Fibroblast of the aortic adventitia (primary cell): ENCODE measurements at places on chromosomes 12 and 14. TPM values are rescaled to one million over a fixed set of nuclear protein-coding genes. Genes with fewer than 3 reads are reported as not detected.
A peak's percentile ranks its signal among the peaks of the same experiment; 100 is the strongest.

The DBX2 gene
- total RNA-seq = 0.08 and 0.72 TPM in 2 replicates

The ALX1 gene
- 0.63 and 1.2 TPM in 2 replicates for total RNA-seq

The SLC6A15 gene
- 8.9 and 53.3 TPM in 2 replicates for total RNA-seq

The DIO2 gene
- 0.74 and 66.0 TPM in 2 replicates for total RNA-seq

The NAV3 gene
- total RNA-seq = 83.1 and 121 TPM in 2 replicates

The P2RX2 gene
- not detected in 2 replicates for total RNA-seq

The PPM1H gene
- 0.98 and 1.3 TPM in 2 replicates for total RNA-seq

The AMN gene
- not detected in 2 replicates for total RNA-seq

- no peak for DNase-seq
These were observed 151.4 kb upstream of the AVPR1A start for GRCh38 chr12:63302269-63302940.

DNA sequence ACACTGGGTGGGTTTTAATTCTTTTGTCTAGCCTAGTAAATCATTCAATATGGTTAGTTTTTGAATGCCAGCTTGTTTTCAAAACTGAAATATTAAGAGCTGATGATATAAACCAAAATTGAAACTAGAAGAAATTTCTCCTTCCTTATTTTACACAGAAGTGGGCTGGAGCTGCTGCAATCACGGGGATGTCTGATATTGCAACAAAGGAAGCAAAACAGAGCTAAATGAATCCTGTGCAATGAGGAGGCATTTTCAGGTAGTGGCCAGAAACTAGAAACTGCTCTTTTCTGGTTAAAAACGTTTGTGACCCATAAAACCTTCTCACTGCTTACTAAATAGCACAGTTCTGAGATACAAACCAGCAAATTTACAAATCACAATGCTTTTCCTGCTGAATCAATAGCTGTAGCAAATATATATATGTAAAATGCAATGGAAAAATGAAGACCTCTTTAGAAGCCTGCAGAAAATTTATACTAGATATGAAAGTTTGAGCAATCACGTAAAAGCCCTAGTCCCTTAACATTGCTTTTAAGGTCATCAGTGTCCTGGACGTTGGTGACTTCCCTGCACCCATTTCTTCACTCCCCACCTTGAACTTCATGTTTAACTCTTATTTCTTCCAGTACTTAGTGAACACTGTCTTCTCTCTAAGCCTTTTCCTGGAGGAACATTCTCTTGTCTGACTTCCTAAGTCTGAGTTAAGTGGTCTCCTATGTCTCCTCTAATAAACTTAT lies 15.9 kb upstream of the LRRK2 start:
- DNase-seq = no peak

DNA sequence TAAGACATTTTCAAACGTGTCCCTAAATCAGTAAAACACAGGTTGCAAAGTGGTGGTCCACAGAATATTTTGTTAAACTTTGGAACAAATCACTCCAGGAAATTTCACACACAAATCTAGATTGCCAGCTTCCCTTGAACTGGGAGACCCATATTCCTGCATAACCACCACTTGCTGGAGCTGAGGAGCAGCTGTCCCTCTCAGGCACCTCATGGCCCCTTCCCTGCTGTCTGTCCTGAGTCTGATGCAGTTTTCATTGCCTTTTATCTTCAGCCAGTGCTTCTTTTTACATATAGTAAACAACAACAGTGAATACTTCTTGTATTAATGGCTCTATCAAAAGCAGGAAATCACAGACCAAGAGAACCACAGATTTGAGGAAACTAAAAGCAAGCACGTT lies 289.3 kb downstream of the MED13L start:
- no peak for DNase-seq

DNA sequence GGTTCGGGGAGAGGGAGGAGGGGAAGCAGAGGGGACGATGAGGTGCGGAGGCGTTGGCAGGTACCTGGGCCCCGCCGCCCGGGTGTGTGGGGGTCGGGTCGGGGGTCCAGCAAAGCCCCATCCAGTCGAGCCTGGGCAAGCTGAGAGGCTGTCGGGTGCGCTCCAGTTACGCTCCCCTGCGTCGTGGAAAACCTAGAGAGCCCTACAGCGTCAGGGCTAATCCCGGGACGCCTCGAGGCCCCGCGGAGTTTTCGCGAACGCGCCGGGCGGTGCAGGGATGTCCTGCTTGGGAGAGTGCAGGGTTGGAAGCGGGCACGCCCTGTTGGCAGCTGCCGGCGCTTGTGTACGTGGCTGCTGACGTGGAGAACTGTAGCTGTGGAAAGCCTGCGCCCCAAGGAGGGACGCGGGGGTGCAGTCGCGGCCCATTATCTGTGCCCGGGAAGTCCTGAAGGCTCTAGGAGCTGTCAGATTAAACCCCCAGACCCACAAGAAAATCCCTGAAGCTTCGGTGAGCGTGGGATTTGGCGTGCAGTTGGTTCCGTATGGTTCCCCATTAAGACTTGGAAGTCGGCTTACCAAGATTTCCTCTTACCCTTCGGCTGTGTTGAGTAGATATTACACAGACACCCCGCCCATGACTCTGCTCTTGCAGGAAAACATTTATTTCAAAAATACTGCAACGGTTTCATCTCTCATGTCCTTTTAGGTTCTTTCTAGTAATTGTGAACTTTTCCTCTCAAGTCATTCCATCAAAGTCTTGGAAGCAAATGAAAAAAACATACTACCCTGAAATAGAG lies 11.3 kb upstream of the SLC38A2 start:
- peak; percentile 98 for DNase-seq

- DNase-seq = no peak
These were observed 700 bp downstream of the CDK4 start for GRCh38 chr12:57751432-57751787.

- DNase-seq = peak; percentile 97
These were observed 227.3 kb downstream of the KTN1 start for GRCh38 chr14:55807053-55807880.

- DNase-seq = peak; percentile 58
These were observed 26.3 kb downstream of the KRT18 start for GRCh38 chr12:52975204-52975603.

DNA sequence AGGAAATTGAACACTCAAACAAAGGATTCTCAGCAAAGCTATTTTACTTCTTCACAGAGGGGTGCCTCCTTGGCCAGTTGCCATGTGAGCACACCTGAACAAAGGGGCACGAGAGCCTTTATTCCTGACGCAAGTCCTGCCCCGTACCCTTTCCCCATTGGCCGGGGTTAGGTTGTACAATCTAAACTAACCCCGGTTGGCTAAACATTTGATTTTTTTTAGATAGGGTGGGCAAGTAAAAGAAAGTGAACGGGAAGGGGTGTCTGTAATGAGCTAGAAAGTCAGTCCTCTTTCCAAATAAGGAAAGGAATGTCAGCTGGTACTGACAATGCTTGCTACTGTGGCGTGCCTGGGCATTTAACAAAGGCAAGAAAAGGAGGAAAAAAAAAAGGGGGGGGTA lies 135.5 kb upstream of the CDKN3 start:
- DNase-seq = no peak

- DNase-seq = no peak
These were observed 131.2 kb downstream of the HMGA2 start for GRCh38 chr12:65955452-65955851.

DNA sequence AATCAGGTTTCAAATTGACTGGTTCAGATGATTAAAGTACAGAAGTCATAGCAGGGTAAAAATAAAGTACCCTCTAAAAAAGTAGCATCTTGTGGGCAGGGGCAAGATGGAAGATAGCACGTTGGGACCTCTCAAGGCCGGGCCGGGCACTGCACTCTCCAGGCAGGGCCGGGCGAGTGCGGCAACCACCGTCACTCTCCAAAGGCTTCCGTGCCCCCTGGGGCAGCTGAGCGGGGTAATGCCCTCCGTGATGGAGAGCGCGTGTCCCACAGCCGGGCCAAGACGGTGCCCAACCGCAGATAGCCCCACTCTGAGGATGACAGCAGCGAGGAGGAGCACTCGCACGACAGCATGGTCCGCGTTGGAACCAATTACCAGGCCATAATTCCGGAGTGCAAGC lies 8.6 kb upstream of the PLXNC1 start:
- DNase-seq = no peak

DNA sequence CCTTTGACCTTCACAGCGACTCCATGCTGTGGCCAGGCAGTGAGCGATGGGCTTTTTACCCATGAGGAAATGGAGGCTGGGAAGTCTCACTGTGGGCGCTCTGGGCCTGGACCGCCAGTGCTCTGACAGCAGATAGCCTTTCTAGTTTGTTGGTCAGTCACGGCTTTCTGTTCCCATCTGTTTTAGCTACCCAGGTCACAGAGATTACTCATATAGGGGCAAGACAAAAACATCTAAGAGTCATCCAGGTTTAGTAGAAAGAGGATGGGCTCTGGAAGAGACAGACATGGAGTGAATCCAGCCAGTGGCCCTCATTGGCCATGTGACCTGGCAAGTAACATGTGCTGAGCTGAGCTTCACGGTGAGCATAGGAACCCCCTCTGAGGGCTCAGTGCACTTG lies 68.6 kb downstream of the MARK3 start:
- no peak for DNase-seq

DNA sequence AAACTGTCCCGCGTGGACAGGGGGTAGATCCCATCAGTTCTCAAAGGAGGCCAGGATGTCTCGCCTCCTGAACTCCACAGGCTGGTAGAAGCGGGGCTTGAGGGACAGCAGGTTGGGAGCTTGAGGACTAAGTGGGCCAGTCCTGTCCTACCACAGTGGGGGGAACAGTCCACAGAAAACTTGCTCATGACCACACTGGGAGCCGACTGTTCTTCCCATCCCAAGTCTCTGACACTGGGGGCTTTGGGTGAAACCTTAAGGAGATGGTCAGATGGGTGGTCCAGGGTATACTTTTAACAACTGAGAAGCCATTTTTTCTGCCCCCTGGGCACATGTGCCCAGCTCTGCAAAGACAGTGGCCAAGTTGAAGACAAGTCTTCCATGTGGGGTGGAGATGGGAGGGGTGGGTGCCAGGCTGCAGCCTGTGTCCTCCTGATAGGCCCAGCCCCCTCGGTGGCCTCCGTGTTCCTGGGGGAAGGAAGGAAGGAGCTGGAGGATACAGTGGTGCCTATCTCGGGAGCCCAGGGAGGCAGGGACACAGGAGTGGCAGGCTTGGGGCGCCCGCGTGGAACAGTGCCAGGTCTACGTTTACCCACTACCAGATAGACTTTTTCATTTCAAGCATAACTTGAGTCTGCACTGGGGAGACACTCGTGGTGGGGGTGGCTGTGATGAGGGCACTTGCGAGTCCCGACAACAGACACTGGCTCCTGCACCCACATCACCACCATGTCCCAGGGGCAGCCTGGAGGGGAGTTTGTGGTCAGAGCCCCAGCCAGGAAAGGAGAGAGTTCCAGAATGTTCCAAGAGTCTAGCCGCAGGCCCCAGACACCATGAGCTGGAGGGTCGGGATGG lies 14.7 kb downstream of the RHOF start:
- no peak for DNase-seq

GRCh38 chr14:83744891-83745290 lies 1785.1 kb upstream of the FLRT2 start:
- no peak for DNase-seq

- DNase-seq = peak; percentile 73
These were observed 50.1 kb upstream of the RERGL start for GRCh38 chr12:18139989-18140596.

- DNase-seq = no peak
These were observed 593.8 kb downstream of the RPL10L start for GRCh38 chr14:46057799-46058198.

GRCh38 chr14:77682158-77682553 lies 25.7 kb downstream of the ALKBH1 start:
- DNase-seq = peak; percentile 35

DNA sequence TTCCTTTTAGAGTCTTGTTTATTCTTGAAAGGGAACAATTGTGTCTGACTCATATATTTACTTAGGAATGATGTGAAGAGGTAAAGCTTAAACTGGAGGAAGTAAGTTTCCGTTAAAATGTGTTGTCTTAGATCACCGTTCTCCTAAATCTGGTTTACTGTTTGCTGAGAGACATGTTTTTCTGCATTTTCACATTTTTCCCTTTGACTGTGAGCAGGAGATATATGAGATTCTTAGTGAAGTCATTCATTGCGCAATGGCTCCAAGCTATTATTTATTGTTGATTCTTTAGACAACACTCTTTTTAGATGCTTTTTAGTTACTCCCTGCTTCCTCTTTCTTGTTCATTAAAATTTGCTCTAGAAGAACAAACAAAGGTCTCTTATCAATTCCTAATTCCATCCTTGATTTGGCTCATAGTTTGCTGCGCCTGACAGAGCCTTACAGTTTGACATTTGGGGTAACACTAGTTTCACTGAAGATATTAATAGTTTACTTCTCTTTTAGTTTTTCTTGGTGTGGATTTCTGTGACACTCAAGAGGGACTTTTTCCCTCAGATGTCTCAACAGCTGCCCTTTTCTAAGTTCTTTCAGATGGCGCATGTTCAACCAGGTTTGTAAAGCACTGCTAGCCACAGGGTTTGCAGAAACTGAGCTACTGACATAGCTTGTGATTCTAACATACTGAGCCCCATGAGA lies 11.4 kb downstream of the CLECL1 start:
- DNase-seq = peak; percentile 5

GRCh38 chr12:52074971-52075724 lies 4.4 kb upstream of the SMIM41 start:
- DNase-seq = no peak

- no peak for DNase-seq
These were observed 150.7 kb downstream of the CAND1 start for GRCh38 chr12:67419810-67420209.

DNA sequence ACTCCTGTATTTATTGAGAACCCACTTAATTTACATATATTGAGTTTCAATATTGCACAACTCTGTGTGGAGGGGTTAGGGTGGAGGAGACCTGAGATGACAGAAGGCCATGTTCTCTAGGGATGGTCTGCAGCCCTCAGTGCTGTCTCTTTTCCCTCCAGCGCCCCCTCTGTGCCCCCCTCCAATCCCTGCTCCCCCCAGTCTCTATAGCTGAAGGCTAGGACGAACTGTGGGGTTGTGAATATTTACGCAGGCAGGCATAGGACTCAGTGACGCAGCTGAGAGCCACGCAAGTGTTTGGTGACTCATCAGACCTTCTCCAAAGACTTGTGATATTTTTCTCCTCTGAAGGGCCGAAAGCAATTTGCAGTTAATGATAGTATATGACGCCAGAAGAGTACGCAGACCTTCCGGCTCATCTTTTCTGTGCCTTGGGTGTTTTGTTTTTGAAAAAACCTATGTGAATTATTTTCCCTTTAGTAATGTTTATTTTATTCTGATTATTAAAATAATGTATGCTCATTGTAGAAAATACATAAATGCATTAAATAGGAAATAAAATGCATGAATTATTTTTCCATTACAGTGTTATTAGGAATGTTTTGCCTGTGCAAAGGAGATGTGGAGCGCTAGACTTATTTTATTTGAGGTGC lies 85.3 kb downstream of the SLC25A47 start:
- no peak for DNase-seq

GRCh38 chr14:89293314-89293916 lies 123.6 kb downstream of the FOXN3 start:
- DNase-seq = no peak

GRCh38 chr12:1603269-1603993 lies 9.1 kb upstream of the FBXL14 start:
- no peak for DNase-seq

DNA sequence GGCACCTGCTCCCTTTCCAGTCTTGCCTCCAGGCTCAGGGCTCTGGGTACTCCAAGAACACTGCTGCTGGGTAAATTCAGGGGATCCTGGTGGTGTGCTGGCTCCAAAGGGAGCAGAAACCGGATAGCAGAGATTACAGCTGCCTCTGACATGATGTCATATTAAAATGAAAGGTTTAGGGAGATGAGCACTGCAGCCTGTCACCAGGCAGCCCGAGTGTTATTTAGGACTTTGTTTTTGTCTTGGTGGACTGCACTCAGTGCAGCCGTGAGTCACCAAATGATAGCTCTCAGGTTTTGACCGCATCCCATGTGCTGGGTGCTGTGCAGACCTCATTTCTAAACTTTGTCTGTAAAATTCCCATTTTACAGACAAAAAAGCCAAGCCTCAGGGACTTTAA lies 266.0 kb upstream of the CRY1 start:
- DNase-seq = no peak
